ENCODE measurements at places on chromosomes 4 and X. TPM values are rescaled to one million over a fixed set of nuclear protein-coding genes. Genes with fewer than 3 reads are reported as not detected.

HTRA3 gene
- 0.52 TPM for total RNA-seq

TRIM61 gene
- 2.1 TPM for total RNA-seq

CHRDL1 gene
- 0.79 TPM for total RNA-seq

GRCh38 chr4:124913237-124913636 is 200.7 kb upstream of the ANKRD50 start:
- DNase-seq: no peak

EGFL6 gene
- total RNA-seq: 0.40 TPM

- DNase-seq: no peak
These were observed 87.6 kb downstream of the SEL1L3 start for GRCh38 chr4:25775166-25775565.

TMSB15A gene
- total RNA-seq: 109 TPM

KCTD8 gene
- 0.88 TPM for total RNA-seq
